NCI-H510A (cell line): ENCODE measurements at places on chromosomes 16 and 17.

DNA sequence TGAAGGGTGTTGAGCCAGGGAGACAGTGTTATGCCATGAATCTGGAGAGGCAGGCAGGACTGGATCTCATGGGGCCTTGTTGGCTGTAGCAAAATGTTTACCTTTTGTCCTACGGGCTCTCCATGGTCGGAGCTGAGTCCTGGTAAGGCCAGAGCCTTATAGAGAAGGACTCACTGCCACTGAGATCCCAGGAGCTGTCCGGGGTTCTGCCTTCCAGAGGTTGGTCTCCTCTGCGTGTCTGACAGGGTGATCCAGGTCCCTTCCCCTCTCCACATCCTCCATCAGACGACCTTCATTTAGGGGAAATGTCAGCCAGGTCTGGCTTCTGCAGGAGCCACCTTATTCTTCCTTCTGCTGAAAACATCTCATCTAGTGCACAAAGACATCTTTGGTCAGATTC lies 285.2 kb upstream of the N4BP1 start:
- DNase-seq: no peak

DNA sequence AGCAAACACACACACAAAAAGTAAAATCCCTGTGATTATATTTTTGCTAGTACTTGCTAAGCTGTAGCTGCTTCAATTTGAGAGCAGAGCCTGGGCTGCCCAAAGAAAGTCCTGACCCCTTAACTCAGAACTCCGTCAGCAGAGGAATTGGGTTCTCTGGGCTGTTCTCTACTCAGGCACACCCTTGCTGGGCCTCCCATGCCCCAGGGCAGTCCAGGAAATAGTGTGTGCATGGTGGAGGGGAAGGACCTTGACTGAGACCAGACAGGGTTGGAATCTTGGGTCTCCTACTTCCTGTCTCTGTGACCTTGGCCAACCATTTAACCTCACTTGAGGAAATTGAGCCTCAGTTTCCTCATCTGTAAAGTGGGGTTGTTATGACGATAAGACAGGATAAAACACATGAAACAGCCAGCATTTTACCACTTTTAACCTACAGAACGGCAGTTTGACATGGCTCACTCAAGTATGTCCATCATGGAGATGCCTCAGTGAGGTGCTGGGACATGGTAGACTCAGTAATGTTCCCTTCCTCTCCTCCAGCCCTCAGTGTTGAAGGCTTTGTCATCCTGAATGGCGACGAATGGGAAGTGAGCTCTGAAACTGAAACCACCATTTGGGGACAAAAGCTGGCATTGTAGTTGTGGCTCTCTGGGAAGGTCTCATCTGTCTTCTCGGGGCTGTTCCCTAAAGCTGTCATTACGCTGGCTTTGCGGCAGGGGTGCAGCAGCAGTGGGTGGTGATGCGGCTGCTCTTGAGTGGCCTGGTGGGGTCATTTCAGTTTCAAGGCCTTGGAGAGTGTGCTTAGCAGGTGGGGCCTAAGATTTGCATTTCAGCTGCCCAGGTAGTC lies 74.9 kb downstream of the CMIP start:
- no peak for DNase-seq

- DNase-seq: peak; percentile 24
Observed at GRCh38 chr16:71412270-71413160, 29.3 kb downstream of the TLE7 start.

DNA sequence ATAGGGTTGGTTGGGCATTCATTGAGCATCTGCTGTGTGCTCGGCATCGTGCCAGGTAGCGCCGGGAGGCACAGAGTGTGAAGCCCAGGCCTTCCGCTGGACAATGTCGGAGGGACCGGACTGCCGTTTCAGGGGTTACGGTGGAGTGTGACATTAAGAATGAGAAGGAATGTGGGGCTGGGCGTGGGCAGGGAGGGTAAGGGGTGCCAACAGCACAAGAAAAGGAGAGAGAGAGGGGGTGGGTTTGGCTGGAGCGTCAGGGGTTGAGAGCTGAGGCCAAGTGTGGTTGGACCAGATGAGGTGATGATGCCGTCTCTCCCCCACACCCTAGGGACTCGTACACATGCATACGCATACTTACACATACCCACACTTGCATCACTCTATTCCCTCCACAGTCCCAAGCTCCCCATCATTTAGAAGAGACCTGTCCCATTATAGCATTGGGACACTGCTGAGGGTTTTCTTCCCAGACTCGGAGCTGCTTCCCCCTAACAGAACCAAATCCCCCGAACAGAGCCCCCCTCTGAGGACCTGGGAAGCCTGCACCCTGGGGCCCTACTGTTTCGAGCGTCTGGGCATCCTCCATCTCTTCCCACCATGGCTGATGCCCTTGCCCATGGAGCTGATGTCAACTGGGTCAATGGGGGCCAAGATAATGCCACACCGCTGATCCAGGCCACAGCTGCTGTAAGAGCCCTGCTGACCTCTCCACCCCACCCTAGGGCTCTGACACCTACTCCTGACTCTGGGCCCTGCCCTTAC lies 3.3 kb upstream of the KCTD11 start:
- DNase-seq: no peak

GRCh38 chr17:62083651-62084050 lies 18.6 kb upstream of the MED13 start:
- DNase-seq: no peak
